ENCODE measurements at places on chromosomes 4 and X. TPM values are rescaled to one million over a fixed set of nuclear protein-coding genes. Genes with fewer than 3 reads are reported as not detected.

DNA sequence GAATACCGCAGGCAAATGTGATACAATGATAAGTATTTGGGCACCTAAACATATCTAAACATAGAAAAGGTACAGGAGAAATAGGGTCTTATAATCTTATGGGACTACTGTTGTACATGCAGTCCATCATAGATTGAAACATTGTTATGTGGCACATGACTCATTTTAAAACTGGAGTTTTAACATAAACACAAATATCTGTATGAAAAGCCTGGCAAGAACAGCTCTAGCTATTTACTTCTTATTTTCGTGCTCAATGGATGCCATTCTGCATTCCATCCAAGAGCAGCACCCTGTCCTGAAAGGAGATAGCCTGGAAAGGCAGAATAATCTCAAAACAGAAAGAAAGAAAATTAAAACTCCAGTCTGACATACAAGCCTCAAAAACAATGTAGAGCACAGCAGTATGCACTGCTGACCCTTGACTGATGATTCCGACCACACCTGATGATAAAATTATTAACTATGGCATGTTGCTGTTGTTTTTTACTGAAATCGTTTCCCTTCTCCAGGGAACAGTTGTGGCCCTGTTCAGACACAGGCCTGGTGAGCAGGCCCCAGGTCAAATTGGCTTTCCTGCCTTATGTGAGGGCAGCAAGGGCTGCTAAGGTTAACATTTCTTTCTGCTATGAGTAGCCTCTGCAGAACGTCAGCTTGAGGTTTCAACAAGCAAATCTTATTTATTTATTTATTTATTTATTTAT is 152.7 kb downstream of the APBB2 start:
- no peak for DNase-seq

DNA sequence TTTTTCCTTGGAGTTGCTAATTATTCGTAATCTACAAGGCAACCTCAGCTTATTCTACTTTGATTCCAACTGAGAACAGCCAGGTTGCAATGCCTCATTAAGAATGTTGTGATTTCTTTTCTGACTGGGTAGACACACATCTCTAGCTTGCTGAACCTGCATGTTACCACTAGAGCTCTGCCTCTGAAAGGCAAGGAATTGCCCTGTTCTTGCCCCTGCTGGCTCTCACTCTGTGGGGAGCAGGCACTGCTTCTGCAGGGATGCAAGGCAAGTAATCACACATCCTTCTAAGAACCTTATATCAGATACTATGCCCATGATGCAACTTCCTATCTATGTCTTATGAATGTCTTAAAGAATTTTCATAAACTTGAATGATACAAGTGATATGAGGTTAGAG is 503.2 kb downstream of the PACRGL start:
- DNase-seq, result no peak

DNA sequence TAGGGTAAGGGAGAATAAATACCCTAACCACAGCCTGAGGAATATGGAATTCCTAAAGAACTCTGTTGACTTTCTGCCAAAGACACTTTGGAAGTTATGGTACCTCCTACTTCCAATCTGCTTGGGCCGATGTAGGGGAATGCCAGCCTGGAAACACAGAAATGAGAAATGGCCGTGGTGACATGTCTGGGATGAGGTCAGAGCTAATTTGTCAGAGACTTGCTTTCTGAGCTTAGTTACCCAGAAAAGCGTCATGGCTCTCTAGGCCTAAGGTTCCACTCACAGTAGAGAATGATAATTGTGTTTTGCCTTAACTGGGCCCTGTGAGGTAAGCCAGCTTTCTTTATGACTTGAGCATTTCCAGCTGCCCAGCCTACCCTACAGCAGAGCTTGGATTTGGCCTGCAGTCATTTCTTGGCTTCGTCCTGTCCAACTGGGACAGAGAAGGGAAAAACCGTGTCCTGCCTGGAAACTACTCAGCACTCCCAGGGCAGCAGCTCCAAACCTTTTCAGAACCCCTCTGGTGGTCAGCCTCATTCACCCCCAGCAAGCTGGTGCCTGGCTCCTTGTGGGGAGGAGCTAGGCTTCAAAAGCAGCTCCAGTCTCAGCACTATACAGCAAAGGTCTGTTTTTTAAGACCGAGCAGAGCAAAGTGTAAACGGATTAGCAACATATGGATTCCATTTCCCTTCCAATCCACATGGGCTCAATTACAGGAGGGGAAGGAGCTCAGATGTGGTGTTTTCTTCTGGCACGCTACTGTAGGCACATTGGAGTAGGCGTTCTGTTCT is 92.3 kb downstream of the RLIM start:
- DNase-seq, result no peak

GRCh38 chrX:150536455-150537116 is 31.8 kb upstream of the MTM1 start:
- DNase-seq, result peak; percentile 69

DNA sequence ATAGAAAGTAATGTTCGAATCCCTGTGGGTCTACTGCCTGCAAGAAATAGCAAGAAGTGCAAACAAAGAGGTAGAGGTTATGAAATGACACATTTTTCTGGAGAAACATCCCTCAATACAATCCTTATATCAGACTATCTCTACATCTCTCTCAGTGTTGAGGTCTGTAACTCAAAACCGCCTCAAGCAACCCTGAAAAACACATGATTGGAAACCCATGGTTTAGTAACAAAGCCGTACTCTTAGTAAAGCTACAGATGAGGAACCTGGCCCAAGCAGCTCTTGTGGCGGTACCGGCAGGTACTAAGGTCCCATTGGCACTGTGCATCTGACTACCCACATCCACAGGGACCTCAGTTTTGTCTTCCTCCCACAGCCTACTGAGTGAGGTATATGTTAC is 53.9 kb downstream of the IRF2 start:
- no peak for DNase-seq

DNA sequence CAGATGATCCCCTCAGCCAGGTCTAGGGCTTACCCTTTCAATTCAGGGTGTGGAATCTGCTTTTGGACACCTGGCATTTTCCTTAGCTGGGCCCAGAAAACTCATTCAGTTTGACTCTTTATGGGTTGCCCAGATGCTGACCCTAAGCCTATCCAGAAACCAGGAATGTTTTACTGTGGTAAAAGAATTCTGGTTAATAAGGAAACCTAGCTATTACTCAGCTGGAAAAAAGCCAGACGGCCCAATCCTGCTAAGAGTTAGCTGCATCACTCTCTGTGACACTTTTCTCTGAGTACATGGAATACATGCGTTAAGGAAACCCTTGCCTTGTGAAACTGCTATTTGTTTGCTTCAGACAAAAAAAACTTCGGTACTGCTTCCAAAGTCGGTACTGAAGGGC is 28.0 kb downstream of the ING2 start:
- no peak for DNase-seq

The GUCY1B1 gene
- total RNA-seq, result 5.0 TPM

The VEGFD gene
- total RNA-seq, result 8.2 TPM

The ANTXR2 gene
- total RNA-seq, result 197 TPM
